ENCODE measurements at places on chromosomes 3 and 15.

DNA sequence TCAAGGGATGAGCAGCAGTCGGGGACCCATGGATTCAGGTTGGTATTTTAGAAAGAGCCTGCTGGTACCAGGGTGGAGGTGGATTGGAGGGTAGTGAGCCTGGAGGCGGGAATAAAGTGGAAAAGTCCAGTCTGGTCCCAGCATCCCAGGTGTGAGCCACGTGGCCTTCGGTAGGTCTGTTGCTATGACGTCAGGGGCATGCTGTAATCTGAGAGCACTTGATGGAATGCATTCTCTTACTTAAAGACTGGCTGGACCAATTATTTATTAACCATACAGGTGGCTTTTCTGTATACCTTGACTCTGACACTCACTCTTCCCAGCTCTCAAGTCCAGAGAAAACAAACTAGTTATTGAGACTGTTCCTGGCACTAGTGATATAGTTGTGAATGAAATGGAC is 389.9 kb upstream of the RGMA start:
- no peak for DNase-seq

DNA sequence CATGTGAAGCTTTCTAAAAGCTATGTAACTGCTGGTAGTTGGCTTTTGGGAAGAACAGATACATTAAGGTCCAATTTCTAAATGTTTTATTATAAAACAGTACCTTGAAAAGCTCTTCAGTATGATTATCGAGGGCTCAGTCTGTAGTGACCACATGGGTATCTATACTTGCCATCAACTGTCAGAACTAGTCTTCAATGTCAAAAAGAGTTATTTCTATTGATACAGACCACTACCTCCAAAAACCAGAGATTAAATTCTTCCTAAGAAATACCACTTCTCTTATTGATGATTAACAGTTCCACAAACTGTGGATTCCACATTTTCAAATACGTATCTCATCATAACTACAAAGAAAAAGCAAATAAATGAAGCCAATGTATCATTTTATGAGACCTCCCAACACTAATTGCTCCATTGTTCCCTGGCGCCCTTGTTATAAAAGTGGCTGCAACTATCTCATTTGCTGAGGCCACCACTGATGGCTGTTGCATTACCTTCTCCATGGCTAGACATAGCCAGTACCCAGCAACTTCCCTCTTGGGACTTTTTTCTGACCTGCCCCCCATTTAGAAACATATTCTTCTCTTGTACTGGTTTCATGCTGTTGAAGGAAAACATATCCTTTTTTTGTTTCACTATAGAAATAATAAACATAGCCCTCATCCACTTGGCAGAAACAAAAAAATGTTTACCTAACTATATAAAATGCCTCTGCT is 33.9 kb upstream of the MBNL1 start:
- DNase-seq = no peak

- no peak for DNase-seq
Observed at GRCh38 chr3:9205345-9206143, 43.9 kb downstream of the SRGAP3 start.

DNA sequence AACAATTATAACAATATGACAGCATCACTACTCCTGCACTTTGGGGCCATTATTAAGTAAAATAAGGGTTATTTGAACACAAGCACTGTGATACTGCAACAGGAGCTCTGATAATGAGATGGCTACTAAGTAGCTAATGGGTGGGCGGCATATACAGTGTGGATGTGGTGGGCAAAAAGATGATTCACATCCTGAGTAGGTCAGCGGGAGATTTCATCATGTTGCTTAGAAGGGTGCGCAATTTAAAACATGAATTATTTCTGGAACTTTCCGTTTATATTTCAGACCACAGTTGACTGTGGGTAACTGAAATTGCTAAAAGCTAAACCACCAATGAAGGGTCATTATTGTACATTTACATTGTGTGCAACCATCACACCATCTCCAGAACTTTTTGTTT is 42.3 kb downstream of the FBXO22 start:
- no peak for DNase-seq

DNA sequence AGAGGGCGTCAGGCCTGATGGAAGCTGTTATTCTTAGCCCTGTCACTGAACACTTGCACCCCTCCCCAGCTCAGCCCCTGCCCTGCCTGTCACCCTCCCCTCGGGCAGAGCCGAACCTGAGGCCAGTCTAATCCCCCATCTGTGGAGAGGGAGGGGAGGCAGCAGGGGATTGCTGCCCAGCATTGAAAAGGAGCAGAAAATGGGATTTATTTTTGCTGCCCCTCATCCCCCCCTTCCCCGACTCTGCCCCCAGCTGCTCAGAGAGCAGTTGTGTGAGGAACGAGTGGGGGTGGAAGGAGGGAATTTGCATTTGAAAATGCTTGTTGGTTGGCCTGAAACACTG is 71.6 kb downstream of the EPHB3 start:
- DNase-seq = no peak

DNA sequence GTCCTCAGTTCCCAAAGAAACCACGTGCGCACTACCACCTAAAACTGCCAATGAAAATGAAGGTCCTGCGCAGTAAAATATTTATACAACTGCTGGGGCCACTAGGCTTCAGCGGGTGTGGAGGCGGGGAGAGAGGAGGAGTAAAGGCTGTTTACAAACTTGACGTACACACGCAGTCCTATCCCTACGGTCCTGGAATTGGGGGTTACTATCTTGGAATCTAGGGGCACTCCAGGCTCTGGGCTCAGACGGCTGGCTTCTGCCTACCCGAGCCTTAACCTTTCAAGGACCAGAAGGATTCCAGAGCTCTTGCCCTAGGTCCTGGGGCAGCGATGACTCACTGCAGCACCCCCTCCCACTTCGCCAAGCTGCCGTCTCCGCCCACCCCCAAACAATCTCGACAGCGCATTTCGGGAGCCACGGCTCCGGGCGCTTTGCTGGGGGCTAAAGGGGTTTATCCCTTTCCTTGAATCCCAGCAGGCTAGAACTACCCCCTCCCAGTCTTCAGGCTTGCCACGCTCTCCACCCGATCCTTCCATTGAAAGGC is 3.0 kb downstream of the ADAMTS9 start:
- DNase-seq = no peak
